ENCODE measurements at places on chromosomes 11 and 22. TPM values are rescaled to one million over a fixed set of nuclear protein-coding genes. Genes with fewer than 3 reads are reported as not detected.

The NRGN gene
- 6.4 TPM for total RNA-seq

The APOL6 gene
- total RNA-seq = 27.1 TPM

The LUZP2 gene
- total RNA-seq = not detected

GRCh38 chr22:42691440-42691839 lies 29.2 kb downstream of the A4GALT start:
- no peak overlapping the region for H3K4me3 ChIP-seq
- no peak overlapping the region for H3K27ac ChIP-seq
- no peak for DNase-seq
- H3K27me3 ChIP-seq = no peaks in the 10 kb centered on the region
- H3K4me1 ChIP-seq = no peaks in the 10 kb centered on the region

DNA sequence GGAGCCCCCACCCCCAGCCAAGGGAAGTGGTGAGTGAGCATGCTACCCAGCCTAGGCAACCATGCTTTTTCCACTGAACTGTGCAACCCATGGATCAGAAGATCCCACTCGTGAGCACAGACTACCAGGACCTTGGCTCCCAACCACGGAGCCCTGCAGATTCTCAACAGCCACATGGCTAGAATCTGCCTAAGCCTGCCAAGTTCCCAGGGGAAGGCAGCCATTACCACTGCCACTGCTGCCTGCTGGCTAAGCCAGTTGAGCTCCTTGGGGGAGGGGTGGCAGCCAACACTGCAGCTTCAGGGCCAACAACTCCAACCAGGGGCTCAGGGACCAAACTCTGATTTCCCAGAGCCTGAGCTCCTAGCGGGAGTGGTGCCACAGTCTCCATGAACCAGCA lies 195.8 kb downstream of the DLG2 start:
- no peak overlapping the region for H3K27ac ChIP-seq
- no peak for DNase-seq
- H3K4me3 ChIP-seq = no peak overlapping the region
- no peaks in the 10 kb centered on the region for H3K27me3 ChIP-seq

GRCh38 chr11:57543593-57543992 lies 6.2 kb downstream of the SMTNL1 start:
- no peaks in the 10 kb centered on the region for H3K36me3 ChIP-seq
- H3K27me3 ChIP-seq = no peaks in the 10 kb centered on the region
- H3K27ac ChIP-seq = no peak overlapping the region
- H3K4me3 ChIP-seq = no peak overlapping the region

DNA sequence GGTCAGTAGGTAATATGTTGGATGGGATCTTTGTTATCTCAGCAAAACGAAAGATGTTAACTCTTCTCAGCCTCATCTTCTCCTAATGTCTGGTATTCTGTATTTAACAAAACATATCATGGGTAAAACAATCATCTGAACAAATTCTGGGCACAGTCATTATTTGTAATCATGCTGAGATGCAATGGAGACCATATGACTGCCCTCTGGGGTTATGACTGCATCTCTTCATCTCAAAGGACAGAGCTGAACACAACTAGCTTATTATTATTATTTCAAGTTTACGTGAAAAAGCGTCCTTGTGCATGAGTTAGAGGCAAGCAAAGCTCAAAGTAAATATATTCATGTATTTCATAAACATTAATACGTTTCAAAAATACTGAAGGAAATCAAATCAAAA lies 29.7 kb upstream of the PSMA1 start:
- no peaks in the 10 kb centered on the region for H3K36me3 ChIP-seq
- H3K27ac ChIP-seq = no peak overlapping the region
- no peak overlapping the region for H3K4me3 ChIP-seq
- H3K27me3 ChIP-seq = no peaks in the 10 kb centered on the region
- DNase-seq = no peak

The CSNK2A3 gene
- 2.6 TPM for total RNA-seq

The PHLDA2 gene
- 2.9 TPM for total RNA-seq

The CNTF gene
- 2.9 TPM for total RNA-seq

The SART1 gene
- 69.9 TPM for total RNA-seq

DNA sequence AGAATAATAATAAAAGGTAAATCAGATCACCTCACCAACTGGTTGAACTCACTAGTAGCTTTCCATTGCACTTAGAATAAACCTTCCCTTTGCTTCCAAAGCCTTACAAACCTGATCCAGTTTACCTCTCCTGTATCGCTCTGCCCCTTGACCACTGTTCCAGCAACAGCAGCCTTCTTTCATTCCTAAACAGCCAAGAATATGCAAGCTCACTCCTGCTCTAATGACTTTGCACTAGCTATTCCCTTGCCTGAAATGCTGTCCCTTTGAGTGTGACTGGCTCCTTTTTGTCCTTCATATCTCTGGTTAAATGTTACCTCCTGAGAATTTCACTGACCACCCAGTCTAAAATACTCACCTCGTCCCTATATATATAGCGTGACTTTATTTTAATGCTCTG lies 9.6 kb upstream of the PIK3C2A start:
- no peaks in the 10 kb centered on the region for H3K36me3 ChIP-seq
- no peaks in the 10 kb centered on the region for H3K4me1 ChIP-seq
- H3K27me3 ChIP-seq = no peaks in the 10 kb centered on the region
- no peak for DNase-seq

The KCTD14 gene
- 0.27 TPM for total RNA-seq

DNA sequence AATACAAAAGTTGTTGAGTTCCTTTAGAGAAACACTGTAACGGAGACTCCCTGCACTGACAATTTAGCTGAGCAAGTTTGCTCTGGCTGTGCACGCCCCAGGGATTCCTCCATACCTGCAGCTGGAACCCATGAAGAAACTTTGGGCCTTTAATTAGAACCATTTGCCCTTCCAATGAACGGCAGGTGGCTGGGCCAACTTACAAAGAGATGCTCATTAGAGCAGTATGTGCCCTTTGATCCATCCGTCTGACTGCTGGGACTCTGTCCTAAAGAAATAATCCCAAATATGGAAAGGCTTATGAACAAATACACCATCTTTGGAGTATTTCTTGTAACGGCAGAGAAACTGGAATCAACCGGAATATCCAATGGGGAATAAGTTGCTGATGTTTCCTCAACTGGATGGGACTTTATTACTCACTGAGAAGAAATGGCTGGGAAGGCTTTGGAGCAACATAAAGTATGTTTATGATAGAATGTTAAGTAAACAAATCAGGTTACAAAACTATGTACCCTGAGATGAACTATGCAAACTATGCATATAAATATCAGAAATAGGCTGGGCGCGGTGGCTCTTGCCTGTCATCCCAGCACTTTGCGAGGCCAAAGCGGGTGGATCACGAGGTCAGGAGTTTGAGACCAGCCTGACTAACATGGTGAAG lies 24.4 kb upstream of the FBLN1 start:
- H3K4me3 ChIP-seq = no peak overlapping the region
- DNase-seq = no peak
- no peaks in the 10 kb centered on the region for H3K27me3 ChIP-seq
- H3K27ac ChIP-seq = no peak overlapping the region

All from CD8-positive, alpha-beta memory T cell (primary cell).